ENCODE measurements at places on chromosomes 13 and 19.

GRCh38 chr13:35498231-35498630 lies 21.7 kb upstream of the MAB21L1 start:
- no peak for DNase-seq

DNA sequence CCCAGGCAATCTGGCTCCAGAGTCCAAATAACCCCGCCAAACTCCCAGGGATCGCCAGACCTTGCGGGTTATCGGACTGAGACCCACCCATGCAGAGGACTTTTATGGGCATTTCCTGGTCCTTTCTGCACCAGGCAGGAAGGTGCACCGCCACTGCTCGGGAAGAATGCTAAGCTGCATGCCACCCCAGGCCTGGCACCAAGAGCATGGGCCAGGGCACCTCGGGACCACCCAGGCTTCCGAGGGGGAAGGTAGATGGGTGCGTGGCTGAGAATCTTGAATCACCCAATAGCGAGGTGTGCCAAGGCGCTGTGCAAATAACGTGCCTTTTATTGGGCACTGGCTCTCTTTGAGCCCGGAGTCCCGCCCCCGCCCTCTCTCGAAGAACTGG lies 422 bp upstream of the ZNF575 start:
- DNase-seq, result no peak

GRCh38 chr19:4671185-4671851 lies 1.2 kb upstream of the MYDGF start:
- no peak for DNase-seq

DNA sequence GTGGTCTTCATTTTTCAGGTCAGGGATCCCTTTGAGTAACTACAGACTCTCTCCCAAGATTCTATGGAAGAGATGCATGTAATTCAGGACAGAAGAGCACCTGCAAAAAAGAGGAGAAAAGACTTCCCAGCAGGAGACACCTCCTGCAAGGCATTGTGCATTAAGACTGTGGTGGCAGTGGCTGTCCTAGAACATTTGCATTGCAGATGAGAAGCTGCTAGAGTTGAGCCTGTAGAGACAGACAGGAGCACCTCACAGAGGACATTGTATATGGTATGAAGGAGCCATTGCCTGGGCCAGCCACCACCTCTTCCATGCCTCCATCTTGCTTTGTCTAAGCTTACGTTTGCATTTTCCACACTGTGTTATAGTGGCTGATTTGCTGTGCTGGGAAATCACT lies 11.2 kb upstream of the MYO16 start:
- DNase-seq, result no peak

DNA sequence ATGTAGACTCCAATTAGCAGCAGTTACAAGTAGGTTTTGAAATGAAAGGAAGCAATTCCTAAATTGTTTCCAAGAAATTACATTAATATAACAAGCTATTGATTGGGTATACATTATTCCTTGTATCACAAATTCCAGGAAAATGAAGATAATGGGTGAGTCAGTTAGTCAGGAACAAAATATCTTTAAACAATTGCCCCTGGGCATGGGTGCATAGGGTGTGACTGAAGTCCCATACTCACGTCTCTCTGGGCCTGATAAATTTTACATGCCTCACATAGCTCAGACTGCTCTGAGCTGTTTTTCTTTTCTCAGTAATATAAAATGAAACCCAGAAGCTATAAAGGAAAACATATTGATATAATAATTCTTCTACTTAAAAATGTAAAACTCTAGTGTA lies 87.8 kb downstream of the FNDC3A start:
- no peak for DNase-seq

GRCh38 chr19:18908917-18909619 lies 10.1 kb downstream of the COPE start:
- no peak for DNase-seq

DNA sequence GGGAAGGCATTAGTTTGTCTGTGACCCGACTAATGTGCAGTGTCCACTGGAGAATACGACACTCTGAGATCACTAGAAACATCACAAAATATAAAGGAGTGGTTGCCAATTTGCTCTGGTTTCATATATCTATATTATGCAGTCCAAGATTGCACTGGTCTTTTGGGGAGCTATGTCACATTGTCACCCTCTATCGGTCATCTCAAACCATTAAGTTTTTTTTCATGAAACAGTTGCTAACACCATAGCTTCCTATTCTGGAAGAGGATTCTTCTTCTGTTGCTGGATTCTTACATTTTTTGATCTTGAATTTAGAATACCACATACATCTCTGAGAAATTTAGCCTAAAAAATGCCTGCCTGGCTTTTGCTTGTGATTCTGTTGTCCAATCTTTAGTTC lies 168.6 kb downstream of the LACC1 start:
- no peak for DNase-seq

GRCh38 chr13:110391273-110391672 lies 84.2 kb downstream of the COL4A2 start:
- DNase-seq, result no peak

GRCh38 chr19:30546332-30546731 lies 174.1 kb downstream of the ZNF536 start:
- no peak for DNase-seq

DNA sequence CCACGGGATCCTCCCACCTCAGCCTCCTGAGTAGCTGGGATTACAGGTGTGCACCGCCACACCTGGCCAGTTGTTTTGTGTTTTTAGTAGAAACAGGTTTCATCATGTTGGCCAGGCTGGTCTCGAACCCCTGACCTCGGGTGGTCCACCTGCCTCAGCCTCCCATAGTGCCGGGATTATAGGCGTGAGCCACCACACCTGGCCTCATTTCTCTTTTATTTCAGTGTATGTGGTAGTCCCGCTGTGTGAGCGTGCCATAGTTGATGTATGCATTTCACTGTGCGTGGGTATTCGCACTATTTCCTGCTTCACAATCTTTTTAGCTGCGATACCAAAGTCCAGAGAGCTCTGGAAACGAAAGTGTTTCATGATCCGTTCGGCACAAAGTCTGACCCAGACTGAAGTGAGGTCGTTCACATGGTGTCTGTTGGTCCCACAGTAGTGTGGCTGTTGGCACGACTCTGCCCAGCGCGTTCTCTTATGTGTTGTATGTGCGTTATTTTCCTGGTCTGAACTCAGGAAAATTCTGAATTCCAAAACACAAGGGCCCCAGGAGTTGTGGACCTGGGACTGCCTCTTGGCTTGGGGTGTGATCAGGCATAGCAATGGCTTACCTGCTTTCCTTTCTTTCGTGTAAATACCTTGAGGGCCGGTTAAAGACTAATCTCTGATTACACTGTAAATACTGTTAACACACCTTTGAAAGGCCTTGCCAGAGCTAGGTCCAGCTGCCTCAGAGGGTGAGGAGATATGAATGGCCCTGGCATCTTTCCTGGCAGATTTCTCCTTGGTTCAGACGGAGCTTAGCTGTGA lies 8.6 kb downstream of the EPN1 start:
- no peak for DNase-seq

- DNase-seq, result no peak
These were observed 272.7 kb downstream of the DIAPH3 start for GRCh38 chr13:59891053-59891452.

GRCh38 chr13:20964904-20965303 lies 62.4 kb upstream of the XPO4 start:
- no peak for DNase-seq
